ENCODE measurements at places on chromosomes 2 and 18.

GRCh38 chr2:173963323-173963816, 1.8 kb downstream of the SP3 start:
- peaks cover 3% of the 10 kb centered on the region for H3K36me3 ChIP-seq
- DNase-seq = peak; percentile 76
- peaks cover 15% of the 10 kb centered on the region for H3K4me1 ChIP-seq
- H3K27ac ChIP-seq = peak overlapping the region; percentile 99

DNA sequence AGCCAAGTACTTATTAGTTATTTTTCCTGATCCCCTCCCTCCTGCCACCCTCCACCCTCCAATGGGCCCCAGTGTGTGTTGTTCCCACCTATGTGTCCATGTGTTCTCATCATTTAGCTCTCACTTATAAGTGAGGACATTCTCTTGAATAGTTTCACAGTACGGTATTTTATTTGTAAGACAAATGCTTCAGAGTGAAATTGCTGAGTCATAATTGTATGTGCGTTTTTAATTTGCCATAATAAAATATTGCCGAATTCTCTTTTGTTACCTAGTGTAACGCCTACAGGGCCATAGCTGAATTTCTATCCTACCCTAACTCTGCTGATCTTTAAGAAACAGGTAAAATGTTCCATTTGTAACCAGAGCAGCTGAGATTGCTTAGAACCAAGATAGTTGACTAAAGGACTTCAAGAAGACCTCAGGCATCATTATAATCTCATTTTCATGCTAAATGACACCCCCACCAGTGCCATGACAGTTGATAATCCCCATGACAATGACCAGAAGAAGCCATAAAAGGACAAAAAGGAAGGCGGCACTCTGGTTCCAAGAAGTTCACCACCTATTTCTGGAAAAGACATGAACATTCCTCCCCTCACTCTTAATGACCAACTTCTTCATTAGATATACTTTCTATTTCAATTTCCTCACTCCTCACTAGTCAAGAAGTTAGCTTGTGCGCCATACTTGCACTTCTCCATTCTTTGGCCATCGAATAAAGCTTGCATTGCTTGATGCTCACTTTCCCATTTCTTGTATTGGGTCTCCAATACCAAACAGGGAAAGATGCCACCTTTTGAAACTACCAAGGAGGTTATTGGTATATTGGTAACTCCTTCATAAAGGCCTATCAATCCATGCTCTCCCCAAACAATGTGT, 18.4 kb downstream of the SCN9A start:
- no peak overlapping the region for H3K27ac ChIP-seq
- no peaks in the 10 kb centered on the region for H3K4me1 ChIP-seq
- no peak for DNase-seq
- no peaks in the 10 kb centered on the region for H3K27me3 ChIP-seq
- H3K36me3 ChIP-seq = no peaks in the 10 kb centered on the region

- no peak overlapping the region for H3K4me3 ChIP-seq
- no peak overlapping the region for H3K27ac ChIP-seq
- DNase-seq = peak; percentile 52
- no peaks in the 10 kb centered on the region for H3K4me1 ChIP-seq
- H3K27me3 ChIP-seq = no peaks in the 10 kb centered on the region
- H3K36me3 ChIP-seq = no peaks in the 10 kb centered on the region
These were observed 37.0 kb upstream of the TMEM18 start for GRCh38 chr2:714005-714741.

DNA sequence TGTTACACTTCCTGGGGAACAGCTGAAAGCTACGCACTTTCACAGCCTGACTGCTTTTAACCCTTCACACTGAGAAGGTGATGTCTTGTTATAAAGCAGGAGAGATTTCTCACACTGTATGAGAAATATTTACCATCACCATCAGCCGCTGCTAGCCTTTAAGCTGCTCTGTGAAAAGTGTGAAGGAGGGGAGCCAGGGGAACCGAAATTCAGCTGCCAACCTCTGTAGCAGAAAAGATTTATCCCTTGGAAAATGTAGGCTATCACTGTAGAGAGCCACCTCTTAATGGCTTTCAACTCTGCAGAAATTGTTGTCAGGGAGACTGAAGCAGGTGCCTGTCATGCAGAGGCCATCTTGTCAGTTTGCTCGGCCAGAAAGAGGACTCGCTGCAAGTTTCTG, 145.3 kb downstream of the SP3 start:
- no peak overlapping the region for H3K4me3 ChIP-seq
- H3K4me1 ChIP-seq = no peaks in the 10 kb centered on the region
- no peaks in the 10 kb centered on the region for H3K36me3 ChIP-seq
- no peaks in the 10 kb centered on the region for H3K27me3 ChIP-seq
- H3K27ac ChIP-seq = no peak overlapping the region
- no peak for DNase-seq

DNA sequence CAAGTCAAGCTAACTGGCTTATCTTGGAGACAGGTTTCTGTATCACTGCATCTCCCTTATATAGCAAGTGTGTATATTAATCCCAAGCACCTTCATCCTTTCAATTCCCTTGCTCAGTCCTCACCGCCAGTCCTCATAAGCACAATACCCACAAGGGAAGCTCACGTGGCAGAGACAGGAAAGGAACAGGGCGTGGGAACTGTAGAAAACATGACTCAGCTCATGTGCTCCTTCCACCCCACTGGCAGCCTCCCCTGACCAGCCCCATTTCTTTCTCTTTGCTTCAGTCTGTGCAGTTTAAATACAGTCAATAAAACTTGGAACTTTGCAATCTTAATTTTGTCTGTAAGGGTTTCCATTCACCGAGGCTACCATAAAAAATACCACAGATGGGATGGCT, 36.5 kb upstream of the CDH19 start:
- no peaks in the 10 kb centered on the region for H3K36me3 ChIP-seq
- H3K4me3 ChIP-seq = no peak overlapping the region
- no peak for DNase-seq
- H3K27ac ChIP-seq = no peak overlapping the region
- H3K4me1 ChIP-seq = no peaks in the 10 kb centered on the region

DNA sequence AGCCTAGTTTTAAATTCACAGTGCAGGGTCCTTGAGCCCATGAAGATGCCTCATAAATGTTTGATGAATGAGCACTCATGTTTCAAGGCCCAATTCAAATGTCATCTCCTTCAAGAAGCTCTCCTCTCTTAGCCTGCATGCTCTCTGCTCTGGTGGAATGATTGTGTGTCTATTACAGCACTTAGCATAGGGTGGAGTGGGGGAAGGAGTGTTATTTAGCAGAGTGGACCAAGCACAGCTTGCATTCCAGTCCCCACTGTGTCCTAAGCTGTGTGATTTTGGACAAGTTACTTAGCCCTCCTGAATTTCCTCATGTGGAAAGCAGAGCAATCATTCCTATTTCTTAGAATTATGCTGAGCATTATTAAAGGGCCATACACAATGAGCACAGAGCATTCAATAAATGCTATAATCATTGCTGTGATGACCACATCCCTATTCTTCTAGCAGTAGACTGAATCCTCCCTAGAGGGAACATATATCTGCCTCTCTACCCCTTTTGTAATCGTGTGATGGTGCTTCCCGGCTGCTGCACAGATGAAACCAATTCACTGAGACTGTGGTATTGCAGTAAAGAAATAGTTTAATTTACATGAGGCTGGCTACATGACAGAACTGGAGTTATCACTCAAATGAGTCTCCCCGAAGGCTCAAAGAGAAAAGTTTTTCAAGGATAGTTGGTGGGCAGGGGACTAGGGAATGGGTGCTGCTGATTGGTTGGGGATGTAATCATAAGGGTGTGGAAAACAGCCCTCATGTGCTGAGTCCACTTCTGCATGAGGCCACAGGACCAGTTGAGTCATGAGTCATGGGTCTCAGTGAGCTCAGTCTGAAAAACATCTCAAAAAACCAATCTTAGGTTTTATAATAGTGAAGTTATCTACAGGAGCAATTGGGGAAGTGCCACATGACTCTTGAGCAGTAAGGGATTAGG, 173.4 kb upstream of the NDUFV2 start:
- no peaks in the 10 kb centered on the region for H3K27me3 ChIP-seq
- no peak for DNase-seq
- no peaks in the 10 kb centered on the region for H3K4me1 ChIP-seq
- H3K36me3 ChIP-seq = no peaks in the 10 kb centered on the region

DNA sequence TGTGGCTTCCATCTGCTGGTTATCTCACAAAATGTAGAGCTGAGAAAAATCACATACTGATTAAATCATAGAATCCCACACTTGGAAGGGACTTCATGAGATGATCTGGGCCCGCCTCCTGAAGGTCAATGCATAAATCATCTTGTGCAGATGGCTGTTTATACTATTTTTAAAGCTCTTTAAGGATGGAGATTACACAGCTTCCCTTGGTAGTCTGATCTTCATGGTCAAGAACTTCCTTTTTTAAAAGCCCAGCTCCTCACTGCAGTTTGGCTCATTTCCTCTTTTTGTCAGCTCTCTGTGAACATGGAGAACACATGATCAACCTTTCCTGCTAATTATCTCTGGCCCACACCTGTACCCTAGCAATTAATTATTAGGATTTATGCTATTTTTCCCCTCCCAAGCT, 25.9 kb downstream of the GCG start:
- H3K27me3 ChIP-seq = no peaks in the 10 kb centered on the region
- H3K4me3 ChIP-seq = no peak overlapping the region
- DNase-seq = peak; percentile 52

GRCh38 chr2:47999512-47999911, 93.2 kb upstream of the FBXO11 start:
- H3K4me3 ChIP-seq = no peak overlapping the region
- no peaks in the 10 kb centered on the region for H3K36me3 ChIP-seq
- no peak overlapping the region for H3K27ac ChIP-seq

- no peak overlapping the region for H3K4me3 ChIP-seq
- 0 out of 2 replicates have a peak, but pooled peaks cover 3% of the 10 kb centered on the region for H3K4me1 ChIP-seq
- H3K27me3 ChIP-seq = no peaks in the 10 kb centered on the region
- no peak for DNase-seq
- no peak overlapping the region for H3K27ac ChIP-seq
- H3K36me3 ChIP-seq = no peaks in the 10 kb centered on the region
These were observed 584.0 kb downstream of the SATB2 start for GRCh38 chr2:198873503-198874471.

DNA sequence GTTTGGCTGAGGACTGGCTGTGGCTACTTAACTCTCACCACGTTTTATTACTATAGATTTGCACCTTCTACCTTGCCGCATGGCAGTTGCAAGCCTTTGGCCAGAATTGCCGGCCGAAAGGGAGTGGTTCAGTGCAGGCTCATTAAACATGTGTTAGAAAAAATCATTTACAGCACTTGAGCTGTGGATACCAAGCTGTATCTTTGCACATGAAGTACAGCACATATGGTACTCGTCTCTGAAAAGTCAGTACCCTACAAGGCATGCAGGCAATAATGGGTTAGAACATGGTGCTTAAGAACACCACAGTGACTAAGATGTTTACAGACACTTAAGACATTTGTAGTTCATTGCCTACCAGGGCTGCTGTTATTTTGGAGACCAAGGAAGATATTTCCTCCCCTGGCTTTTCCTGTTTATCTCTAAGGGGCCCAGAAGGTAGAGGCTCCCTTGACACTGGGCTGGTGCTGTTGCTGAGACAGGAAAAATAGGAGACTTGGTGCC, 103.1 kb downstream of the ZNF532 start:
- H3K4me1 ChIP-seq = peaks cover 36% of the 10 kb centered on the region
- no peak overlapping the region for H3K27ac ChIP-seq
- no peak for DNase-seq
- H3K27me3 ChIP-seq = 0 out of 2 replicates have a peak, but pooled peaks cover 5% of the 10 kb centered on the region
- no peak overlapping the region for H3K4me3 ChIP-seq

GRCh38 chr2:66821168-66821567, 386.2 kb downstream of the MEIS1 start:
- no peak overlapping the region for H3K27ac ChIP-seq
- H3K27me3 ChIP-seq = no peaks in the 10 kb centered on the region
- H3K4me1 ChIP-seq = no peaks in the 10 kb centered on the region
- no peak for DNase-seq
- no peaks in the 10 kb centered on the region for H3K36me3 ChIP-seq

DNA sequence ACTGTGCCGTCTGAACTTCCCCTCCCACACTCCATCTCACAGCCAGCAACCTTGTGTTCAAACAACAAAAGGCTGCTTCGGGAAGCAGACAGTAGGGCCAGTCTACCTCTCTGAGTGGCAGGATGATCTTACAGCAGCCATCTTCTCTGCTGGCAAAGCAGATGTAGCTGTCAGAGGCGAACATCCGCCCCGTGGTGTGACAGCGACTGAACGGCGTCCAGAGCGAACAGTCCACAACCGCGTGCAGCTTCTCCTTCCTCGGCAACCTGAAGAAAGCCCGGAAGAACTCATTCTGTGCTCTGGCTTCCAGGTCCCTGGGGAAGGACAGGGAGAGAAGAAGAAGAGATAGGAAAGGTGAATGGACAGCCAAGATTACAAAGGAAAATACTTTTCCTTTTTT, 38.0 kb downstream of the RPL31 start:
- no peak overlapping the region for H3K27ac ChIP-seq
- no peak overlapping the region for H3K4me3 ChIP-seq
- no peaks in the 10 kb centered on the region for H3K36me3 ChIP-seq
- H3K27me3 ChIP-seq = no peaks in the 10 kb centered on the region
- DNase-seq = no peak

- H3K27ac ChIP-seq = no peak overlapping the region
These were observed 174.2 kb upstream of the LHCGR start for GRCh38 chr2:48929571-48930301.

DNA sequence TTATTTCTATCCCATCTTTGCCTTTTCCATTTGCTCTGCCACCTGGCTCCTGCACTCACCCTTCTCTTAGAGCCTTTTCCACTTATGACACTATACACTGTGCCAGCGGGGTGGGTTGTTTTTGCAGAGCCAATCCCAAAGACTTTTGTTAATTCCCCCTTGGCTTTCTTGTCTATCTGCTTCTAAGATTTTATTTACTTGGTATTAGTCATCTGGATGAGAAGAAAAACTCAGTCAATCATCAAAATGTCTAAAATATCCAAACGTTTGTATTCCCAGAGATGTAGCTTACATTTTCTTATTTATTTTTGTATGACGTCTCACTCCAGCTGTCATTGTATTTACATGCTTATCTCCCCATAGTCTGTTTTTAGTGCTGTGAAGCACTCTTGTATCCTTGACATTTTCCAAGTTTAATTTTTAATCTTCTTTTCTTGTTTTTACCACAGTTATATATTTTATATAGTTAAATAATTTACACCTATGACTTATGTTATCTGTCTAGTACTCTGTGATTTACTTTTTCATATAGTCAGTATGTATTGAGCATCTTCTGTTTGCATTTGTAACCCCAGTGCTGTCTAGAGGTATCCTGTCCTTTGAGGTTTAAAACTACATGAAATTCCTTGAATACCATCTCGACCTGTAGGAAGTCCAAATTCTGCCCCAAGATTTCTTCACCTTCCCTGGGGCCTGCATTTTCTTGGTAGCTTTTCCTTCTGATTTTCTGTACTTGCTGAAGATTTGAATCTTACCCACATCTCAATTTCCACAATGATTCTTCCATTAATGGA, 55.1 kb downstream of the COL4A3 start:
- H3K4me1 ChIP-seq = no peaks in the 10 kb centered on the region
- no peaks in the 10 kb centered on the region for H3K27me3 ChIP-seq
- no peak overlapping the region for H3K27ac ChIP-seq
- no peak for DNase-seq
- H3K4me3 ChIP-seq = no peak overlapping the region

- no peak overlapping the region for H3K4me3 ChIP-seq
- no peak overlapping the region for H3K27ac ChIP-seq
- H3K4me1 ChIP-seq = no peaks in the 10 kb centered on the region
- H3K27me3 ChIP-seq = no peaks in the 10 kb centered on the region
- H3K36me3 ChIP-seq = no peaks in the 10 kb centered on the region
- no peak for DNase-seq
These were observed 484.7 kb downstream of the EIPR1 start for GRCh38 chr2:2892892-2893291.

- no peaks in the 10 kb centered on the region for H3K4me1 ChIP-seq
- no peak overlapping the region for H3K4me3 ChIP-seq
- no peaks in the 10 kb centered on the region for H3K36me3 ChIP-seq
- H3K27ac ChIP-seq = no peak overlapping the region
These were observed 15.4 kb downstream of the MRPL44 start for GRCh38 chr2:223972656-223973102.
